Liver (tissue), 10 donors: ENCODE measurements at places on chromosomes 4 and X. TPM values are rescaled to one million over a fixed set of nuclear protein-coding genes. Genes with fewer than 3 reads are reported as not detected.

DNA sequence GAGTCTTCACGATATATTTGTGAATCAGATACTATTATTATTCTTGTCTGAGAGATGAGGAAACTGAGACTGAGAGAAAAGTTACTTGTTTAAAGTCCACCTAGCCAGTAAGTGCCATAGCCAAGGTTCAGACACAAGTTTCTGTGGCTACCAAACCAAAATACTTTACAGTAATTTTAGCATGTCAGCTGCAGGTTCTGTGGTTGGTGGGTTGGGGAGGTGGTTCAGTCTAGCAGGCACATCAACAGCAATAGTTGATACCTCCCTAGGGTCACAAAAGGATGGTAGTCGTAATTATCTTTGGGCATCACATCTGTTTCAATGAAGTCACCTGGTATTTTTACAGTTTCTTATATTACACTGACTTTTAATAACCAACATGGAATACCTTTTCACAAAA is 35.6 kb upstream of the EDA2R start:
- no peak overlapping the region for H3K4me3 ChIP-seq
- no peak for DNase-seq
- no peaks in the 10 kb centered on the region for H3K4me1 ChIP-seq

GRCh38 chr4:5165420-5166369 is 114.4 kb downstream of the STK32B start:
- no peaks in the 10 kb centered on the region for H3K4me1 ChIP-seq
- H3K4me3 ChIP-seq, result no peak overlapping the region
- H3K27me3 ChIP-seq, result no peaks in the 10 kb centered on the region
- no peak overlapping the region for H3K27ac ChIP-seq
- no peak for DNase-seq

DNA sequence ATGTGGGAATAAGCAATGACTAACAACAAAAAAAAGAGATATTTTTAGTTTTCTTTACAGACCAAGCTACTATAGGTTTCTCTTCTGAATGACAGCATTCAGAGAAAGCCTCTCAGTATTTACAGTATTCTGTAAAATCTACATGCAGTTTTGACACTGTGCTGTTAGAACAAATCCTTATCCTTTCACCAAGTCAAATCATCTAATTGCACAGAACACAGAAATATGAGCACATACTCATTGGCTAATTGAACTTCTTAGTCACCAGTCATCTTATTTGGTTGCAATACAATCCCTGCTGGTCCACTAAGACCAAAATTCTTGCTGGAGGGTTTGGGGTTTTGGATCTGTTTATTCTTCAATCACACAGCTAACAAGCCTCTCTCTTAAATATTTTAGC is 5.7 kb downstream of the ACOT9 start:
- no peaks in the 10 kb centered on the region for H3K36me3 ChIP-seq
- H3K27ac ChIP-seq, result no peak overlapping the region
- peaks cover 2% of the 10 kb centered on the region for H3K4me1 ChIP-seq
- no peak overlapping the region for H3K4me3 ChIP-seq
- DNase-seq, result no peak
- H3K27me3 ChIP-seq, result no peaks in the 10 kb centered on the region

ADH4 gene
- 31.1 TPM for total RNA-seq

DNA sequence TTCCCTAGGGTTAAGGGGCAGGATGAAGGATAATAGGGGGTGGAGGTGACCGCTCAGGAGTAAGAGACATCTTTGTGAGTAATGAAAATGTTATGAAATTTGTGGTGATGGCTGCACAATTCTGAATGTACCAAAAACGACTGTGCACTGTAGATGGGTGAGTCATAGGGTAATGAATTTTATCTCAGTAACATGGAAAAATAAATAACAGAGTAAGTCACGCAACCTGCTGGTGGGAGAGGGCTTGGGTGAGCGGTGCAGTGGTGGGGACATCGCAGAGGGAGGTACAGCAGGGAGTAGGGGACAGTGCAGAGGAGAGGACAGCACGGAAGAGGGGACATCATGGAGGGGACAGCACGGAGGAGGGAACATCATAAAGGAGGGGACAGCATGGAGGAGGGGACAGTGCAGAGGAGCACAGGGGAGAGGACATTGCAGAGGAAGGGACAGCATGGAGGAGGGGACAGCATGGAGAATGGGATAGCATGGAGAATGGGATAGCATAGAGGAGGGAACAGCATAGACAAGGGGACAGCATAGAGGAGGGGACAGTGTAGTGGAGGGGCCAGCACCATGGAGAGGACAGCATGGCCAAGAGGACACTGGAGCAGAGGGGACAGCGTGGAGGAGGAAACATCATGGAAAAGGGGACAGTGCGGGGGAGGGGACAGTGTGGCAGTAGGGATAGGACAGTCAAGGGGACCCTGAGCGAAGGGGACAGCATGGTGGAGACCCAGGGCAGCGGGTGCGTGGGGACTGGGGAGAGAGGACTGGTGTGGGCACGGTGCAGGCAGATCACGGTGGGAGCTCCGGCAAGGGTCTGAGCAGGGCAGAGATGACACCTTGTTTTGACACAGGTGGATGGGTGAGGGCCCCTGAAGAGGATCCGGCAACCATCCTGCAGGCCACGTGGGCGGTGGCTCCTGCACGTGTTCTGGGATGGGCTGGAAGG is 68.5 kb upstream of the MXD4 start:
- no peak overlapping the region for H3K4me3 ChIP-seq
- DNase-seq, result no peak
- H3K27ac ChIP-seq, result no peak overlapping the region
- no peaks in the 10 kb centered on the region for H3K27me3 ChIP-seq
- H3K4me1 ChIP-seq, result peaks cover 4% of the 10 kb centered on the region
- no peaks in the 10 kb centered on the region for H3K36me3 ChIP-seq
